ENCODE measurements at places on chromosomes 2 and 18.

DNA sequence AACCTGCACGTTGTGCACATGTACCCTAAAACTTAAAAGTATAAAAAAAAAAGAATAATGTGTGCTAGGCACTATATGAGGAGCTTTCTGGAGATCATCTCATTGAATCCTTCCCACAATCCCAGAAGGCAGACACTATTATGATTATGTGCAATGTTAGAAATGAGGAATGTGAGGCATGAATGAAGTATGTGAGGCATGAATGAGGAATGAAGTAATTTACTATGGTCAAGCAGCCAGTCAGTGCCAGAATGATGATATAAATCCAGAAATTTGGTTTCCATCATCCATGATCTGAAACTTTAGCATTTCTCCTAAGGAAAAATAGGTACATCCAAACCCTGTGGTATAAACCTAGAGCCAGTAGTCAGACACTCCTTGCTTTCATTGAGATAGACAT, 42.0 kb downstream of the CCDC148 start:
- no peak for DNase-seq

- DNase-seq: no peak
Measured at GRCh38 chr18:48990481-48991318, 39.9 kb upstream of the SMAD7 start.

GRCh38 chr2:86337244-86337835, at the start of gene REEP1:
TSS of gene REEP1 (minus strand) at chr2:86337626. CDS start at chr2:86337510, 116 bp downstream.
- peak; percentile 62 for DNase-seq

DNA sequence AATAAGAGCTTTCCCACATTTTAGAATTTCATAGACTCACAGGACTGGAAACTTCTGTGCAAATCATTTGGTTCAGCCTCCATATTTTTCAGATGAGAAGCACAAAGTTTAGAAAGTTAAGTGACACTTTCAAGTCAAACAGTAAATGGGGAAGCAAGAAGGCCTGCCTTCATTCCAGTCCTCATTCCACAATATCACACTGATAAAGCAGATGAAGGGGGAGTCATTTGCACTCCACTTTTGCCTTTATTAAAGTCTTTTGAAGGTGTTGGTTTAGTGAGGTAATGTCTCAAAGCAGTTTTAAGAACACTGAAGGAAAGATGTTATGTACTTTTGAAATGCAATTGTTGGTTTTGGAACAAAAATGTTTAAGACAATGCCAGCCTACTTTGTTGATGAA, 32.7 kb upstream of the STAT4 start:
- DNase-seq: no peak

GRCh38 chr2:136122661-136123060, 4.7 kb upstream of the CXCR4 start:
- DNase-seq: no peak

- DNase-seq: no peak
Measured at GRCh38 chr2:217681791-217682190, 321.0 kb downstream of the TNS1 start.

GRCh38 chr2:183614799-183615435, 490.7 kb downstream of the NUP35 start:
- no peak for DNase-seq

GRCh38 chr2:240520974-240521350, 36.8 kb downstream of the ANKMY1 start:
- DNase-seq: no peak
